Activated naive CD8-positive, alpha-beta T cell treated with anti-CD3 and anti-CD28 coated beads, Interleukin-2, amount 50 U/mL, for 24 hours (primary cell): ENCODE measurements at places on chromosomes 1 and 21.
A peak's percentile ranks its signal among the peaks of the same experiment; 100 is the strongest.

- H3K4me3 ChIP-seq = no peak overlapping the region
- peaks cover 6% of the 10 kb centered on the region for H3K27me3 ChIP-seq
- H3K27ac ChIP-seq = no peak overlapping the region
- H3K4me1 ChIP-seq = peaks cover 2% of the 10 kb centered on the region
Measured at GRCh38 chr1:247539215-247539614, 3.0 kb upstream of the OR2C3 start.

- peak overlapping the region; percentile 23 for H3K27ac ChIP-seq
- H3K4me3 ChIP-seq = no peak overlapping the region
- H3K27me3 ChIP-seq = no peaks in the 10 kb centered on the region
- H3K36me3 ChIP-seq = no peaks in the 10 kb centered on the region
- no peak for DNase-seq
Measured at GRCh38 chr1:151502859-151503780, 8.1 kb upstream of the CGN start.

DNA sequence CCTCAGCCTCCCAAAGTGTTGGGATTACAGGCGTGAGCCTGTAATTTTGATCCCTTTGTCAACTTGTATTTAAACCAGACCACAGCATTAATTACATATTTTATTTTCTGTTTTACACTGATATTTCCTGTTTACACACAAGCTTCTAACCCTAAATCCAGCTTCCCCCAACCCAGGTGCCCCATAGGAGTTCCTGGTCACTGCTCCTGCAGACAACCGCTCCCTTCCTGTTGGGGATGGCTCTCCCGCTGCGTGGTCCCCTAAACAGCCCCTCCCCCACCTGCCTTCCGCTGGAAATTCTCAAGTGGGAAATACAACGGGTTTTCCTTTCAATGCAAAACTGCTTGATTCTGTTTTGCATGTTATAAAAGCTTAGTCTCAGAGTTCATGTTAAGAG lies 3.7 kb downstream of the CSTB start:
- no peak for DNase-seq
- peaks cover 22% of the 10 kb centered on the region for H3K4me1 ChIP-seq
- H3K27ac ChIP-seq = no peak overlapping the region
- peaks cover 15% of the 10 kb centered on the region for H3K36me3 ChIP-seq
- no peaks in the 10 kb centered on the region for H3K27me3 ChIP-seq

- H3K4me1 ChIP-seq = peaks cover 66% of the 10 kb centered on the region
- peaks cover 5% of the 10 kb centered on the region for H3K27me3 ChIP-seq
- H3K27ac ChIP-seq = peak overlapping the region; percentile 72
- H3K36me3 ChIP-seq = peaks cover 23% of the 10 kb centered on the region
- H3K4me3 ChIP-seq = peak overlapping the region; percentile 94
Measured at GRCh38 chr1:23556635-23557470, 2.4 kb downstream of the ID3 start.
